Glutamatergic neuron (in vitro differentiated cells): ENCODE measurements at places on chromosomes 12 and 14.

- DNase-seq, result no peak
Observed at GRCh38 chr14:100692859-100693558, 33.7 kb upstream of the DLK1 start.

GRCh38 chr12:6788972-6789924 is at the start of gene CD4:
CD4 (plus strand) TSS chr12:6789528; CDS start chr12:6800139, 10,611 bp downstream.
- no peak for DNase-seq

GRCh38 chr14:60723907-60724618 is at the start of gene SIX4:
SIX4 (minus strand) TSS chr14:60724351; CDS start chr14:60724074, 277 bp downstream.
- DNase-seq, result peak; percentile 82

- DNase-seq, result no peak
Observed at GRCh38 chr12:70664465-70664881, 27.2 kb upstream of the PTPRB start.

GRCh38 chr12:99259040-99259934 is 388.3 kb upstream of the GARIN6 start:
- no peak for DNase-seq

- DNase-seq, result no peak
Observed at GRCh38 chr12:104060791-104061190, 3.5 kb upstream of the HCFC2 start.

GRCh38 chr14:63737582-63738006 is 9.7 kb upstream of the SGPP1 start:
- DNase-seq, result no peak

DNA sequence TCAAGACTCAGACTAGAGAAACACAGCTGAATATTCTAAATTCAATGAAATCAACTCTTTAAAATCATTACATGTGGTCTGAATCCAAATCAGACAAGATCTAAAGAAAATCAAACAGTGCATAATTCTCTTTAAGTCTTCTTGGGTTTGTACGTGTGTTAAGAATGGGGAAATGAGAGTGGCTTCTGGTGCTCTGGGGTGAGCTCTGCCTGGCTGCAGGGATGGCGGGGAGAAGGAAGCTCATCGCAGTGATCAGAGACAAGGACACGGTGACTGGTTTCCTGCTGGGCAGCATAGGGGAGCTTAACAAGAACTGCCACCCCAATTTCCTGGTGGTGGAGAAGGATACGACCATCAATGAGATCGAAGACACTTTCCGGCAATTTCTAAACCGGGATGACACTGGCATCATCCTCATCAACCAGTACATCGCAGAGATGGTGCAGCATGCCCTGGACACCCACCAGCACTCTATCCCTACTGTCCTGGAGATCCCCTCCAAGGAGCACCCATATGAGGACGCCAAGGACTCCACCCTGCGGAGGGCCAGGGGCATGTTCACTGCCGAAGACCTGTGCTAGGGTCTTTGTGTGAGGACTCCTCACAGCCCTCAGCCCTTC is 20.9 kb downstream of the SENP1 start:
- DNase-seq, result no peak

- no peak for DNase-seq
Observed at GRCh38 chr14:52380294-52380693, 66.2 kb downstream of the PTGER2 start.

- no peak for DNase-seq
Observed at GRCh38 chr12:130371296-130371695, 33.6 kb downstream of the PIWIL1 start.

DNA sequence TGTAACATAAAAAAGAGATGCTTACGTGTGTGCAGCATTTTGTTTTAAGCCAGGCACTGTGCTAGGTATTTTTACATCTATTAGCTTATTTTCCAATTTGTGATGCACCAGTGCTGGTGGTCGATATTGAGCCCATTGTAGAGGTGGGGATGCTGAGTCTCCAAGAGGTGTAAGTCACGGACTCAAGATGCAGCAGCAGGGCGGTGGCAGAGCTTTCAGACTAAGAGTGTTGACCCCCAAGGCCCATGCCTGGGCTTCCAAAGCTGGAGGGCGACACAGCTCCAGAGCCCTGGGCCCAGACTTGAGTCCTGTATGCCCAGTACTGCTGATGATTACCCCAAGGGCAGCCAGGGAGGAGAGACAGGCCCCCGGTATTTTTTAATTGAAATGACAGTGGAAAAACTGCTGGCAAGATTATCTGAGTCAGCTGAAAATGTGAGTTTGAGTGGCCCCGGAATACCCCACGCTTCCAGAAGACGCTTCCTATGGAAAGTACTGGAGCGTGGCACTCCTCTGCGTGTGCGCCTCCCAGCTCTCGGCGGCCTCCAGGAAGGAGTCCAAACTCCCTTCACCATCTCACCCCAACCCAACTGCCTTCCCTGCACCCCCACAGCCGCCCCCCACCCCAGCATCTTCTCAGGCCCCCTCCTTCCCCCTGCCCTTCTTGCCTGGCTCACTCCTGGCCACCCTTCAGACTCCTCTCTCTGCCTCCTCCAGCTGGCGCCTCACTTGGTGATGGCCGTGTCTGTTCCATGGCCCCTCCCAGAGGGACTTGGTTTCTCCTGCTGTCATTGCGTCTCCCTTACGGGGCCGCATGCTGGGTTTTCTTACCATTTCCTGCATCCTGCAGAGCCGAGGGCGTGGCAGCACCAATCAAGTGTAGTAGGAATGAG is 40.7 kb downstream of the ELK3 start:
- DNase-seq, result no peak

- DNase-seq, result no peak
Observed at GRCh38 chr12:78145398-78145797, 314.7 kb downstream of the NAV3 start.

- DNase-seq, result peak; percentile 64
Observed at GRCh38 chr12:32896432-32897280, at the start of gene PKP2. PKP2 (minus strand) TSS chr12:32896777; CDS start chr12:32896731, 46 bp downstream.

GRCh38 chr14:97336179-97336578 is 539.0 kb downstream of the VRK1 start:
- DNase-seq, result no peak

DNA sequence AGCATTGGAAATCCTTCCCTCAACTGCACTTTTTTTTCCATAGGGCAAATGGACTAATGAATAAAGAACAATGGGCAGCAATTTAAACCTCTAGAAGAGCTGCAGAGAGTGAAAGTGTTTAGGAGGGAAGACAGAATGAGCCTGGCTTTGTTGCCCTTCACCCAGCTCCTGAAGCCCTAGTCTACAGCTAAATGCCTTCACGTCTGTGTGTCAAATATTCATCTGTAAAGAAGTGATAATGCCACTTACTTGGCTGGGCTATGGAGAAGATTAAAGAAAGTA is 45.6 kb downstream of the FLRT2 start:
- no peak for DNase-seq

DNA sequence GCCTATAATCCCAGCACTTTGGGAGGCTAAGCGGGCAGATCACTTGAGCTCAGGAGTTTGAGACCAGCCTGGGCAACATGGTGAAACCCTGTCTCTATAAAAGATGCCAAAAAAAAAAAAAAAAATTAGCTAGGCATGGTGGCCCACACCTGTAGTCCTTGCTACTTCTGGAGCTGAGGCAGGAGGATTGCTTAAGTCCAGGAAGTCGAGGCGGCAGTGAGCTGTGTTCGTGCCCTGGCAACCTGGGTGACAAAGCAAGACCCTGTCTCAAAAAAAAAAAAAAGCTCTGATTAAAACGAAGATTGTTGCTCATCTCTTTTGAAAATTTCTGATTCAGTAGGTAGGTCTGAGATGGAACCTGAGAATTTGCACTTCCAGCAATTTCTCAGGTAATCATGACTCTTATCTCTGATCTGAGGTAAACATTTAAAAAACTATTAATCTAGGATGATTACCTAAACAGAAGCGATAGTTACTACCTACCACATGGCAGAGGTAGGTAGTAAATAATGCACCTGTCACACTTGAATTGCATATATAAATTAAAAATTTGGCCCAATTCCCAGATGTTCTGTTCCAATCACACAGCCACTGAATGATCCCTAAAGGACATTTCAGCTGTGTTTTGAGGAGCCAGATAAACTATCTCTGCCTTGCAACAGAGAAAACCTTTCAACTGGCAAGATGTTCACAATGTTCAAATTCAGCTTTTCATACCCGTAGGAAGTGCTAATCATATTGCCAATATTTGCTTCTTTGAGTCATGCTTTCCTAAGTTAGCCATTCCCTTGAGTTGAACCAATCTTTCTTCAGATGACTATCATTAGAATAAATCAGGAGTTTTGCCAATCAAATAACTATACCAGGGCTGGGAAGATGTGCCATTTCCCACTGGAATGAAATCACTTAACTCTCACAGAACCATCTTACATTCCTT is 4.2 kb upstream of the TEP1 start:
- no peak for DNase-seq

DNA sequence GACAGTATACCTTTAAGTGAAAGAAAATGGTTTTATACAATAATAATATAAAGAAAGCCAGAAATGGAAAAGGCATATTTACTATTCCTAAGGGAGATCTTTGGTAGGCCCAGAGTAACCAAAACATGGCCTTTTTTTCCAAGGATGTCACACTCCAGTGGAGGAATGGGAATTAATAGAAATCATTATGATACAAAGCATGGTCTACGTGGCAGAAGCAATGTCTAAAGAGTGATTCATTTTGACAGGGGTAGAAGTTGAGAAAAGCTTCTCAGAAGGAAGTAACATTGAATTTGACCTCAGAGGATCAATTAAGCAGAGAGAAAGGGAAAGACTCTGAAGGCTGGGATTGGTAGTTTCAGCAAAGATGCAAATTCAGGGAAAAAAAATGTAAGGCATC is 208.6 kb downstream of the BTG1 start:
- no peak for DNase-seq
